ENCODE measurements at places on chromosomes 3 and 15. TPM values are rescaled to one million over a fixed set of nuclear protein-coding genes. Genes with fewer than 3 reads are reported as not detected.

Gene CYP1A2
- total RNA-seq: not detected

DNA sequence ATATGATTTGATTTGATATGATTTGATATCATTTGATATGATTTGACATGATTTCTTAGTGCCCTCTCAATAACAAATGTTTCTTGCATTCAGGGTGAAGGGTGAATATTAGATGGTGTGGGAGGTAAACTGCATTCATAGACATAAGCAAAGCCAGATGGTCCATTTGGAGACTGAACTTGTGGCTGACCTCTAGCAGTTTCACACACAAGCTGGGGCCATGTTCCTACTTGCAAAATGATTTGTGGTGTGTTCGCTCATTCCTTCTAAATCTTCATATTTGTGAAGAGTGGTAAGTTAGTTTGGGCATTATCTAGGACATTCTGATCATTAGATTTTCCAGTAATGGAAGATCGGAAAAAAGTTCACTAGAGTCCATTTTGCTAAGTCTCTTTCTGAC lies 40.5 kb upstream of the CCR4 start:
- no peak for DNase-seq

DNA sequence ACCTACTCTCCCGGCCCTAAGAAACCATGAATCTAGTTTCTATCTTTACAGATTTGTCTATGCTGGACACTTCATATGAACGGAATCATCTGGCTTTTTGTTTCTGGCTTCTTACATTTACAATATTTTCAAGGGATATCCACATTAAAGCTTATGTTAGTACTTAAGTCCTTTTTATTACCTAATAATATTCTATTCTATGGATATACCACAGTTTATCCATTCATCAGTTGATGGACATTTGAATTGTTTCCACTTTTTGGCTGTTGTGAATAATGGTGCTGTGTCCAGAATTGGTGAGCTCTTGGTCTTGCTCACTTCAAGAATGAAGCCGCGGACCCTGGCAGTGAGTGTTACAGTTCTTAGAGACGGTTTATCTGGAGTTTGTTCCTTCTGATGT lies 42.6 kb downstream of the ARHGAP31 start:
- DNase-seq: no peak

DNA sequence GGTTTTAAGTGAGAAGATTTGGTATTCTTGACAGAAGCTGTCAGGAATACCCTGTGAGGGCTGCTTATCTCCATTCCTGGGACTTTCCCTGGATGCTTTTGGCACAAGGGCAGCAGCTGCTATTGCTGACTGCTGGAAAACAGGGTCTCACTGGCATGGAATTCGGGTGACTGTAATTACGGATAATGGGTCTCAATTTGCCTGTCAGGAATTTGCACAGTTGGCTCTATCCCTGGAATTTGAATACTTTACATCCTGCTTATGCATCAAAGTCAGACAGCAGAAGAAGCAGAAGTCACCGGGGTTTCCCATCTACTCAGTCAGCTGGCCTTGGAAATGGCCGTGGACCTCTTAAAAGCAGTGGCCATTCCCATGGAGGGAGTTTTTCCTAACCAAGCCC lies 25.9 kb upstream of the AKAP13 start:
- DNase-seq: no peak

- no peak for DNase-seq
Observed at GRCh38 chr3:69710153-69710977, 28.9 kb upstream of the MITF start.

DNA sequence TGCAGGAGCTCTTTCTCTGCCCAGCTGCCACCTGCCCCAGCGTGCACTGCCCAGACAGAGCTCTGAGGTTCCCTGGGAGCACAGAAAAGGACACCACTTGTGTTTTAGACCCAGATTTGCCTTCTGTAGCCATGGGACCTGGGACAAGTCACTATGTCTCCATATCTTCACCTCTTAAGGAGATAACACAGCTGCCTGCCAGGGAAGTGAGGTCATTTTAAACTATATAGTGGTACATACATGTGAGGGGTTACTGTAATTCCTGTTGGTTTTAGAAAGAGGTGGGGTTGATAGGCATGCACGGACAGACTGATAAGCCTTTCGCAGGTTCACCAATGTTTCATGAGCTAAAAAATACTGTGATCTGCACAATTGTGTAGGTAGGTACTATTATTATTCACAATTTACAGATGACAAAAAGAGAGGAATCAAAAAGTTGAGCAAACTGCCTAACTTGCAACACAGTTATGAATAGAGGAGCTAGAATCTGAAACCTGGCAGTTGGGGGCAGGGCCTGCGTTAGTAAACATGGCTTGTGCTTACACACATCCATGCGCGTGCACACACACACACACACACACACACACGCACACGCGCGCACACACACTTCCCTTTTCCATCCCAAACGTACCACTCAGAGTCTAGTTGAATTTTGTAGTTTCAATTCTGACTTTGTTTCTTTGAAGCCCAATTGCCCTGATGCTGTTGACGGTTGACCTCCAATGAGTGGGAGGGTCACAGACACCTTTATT lies 193.6 kb downstream of the FAM43A start:
- no peak for DNase-seq

Gene RTP4
- total RNA-seq: 1.8 TPM

- no peak for DNase-seq
Observed at GRCh38 chr3:56459104-56459496, 9.2 kb downstream of the ERC2 start.

- DNase-seq: peak; percentile 15
Observed at GRCh38 chr3:196423044-196423781, 9.0 kb downstream of the UBXN7 start.

Gene ANKRD63
- total RNA-seq: 0.30 TPM

DNA sequence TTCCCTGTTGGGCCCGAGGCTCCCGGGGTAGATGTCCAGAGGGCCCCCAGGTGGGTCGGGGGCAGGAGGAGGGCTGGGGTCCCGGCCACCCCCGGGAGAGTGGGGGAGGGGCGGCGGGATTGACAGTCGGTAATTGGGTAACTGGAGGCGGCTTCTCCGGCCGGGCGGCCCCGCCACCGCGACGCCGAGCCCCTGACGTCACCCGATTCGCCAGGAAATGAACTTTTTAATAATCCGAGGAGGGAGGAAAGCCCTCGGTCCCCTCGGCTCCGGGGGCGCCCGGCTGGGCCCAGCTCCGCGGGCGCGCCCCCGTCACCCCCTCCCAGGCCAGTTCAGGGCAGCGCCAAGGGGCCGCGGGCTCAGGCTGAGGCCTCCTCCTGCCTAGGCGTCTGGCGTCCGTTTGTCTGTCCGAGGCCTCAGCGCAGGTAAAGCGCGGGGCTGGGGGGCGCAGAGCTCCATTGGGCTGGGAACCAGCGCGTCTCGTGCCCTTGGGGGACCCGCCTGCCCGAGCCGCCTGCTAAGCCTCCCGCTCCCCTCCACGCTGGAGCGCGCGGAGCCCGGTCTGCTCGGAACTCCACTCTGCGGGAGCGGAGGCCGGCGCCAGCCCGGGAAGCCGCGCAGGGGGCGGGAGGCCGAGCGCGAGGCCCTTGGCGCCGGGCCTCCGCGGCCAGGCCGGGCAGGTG lies 3.9 kb downstream of the GATA2 start:
- DNase-seq: peak; percentile 63

Gene FBXW12
- not detected for total RNA-seq
